ENCODE measurements at places on chromosomes 5 and 9.
A peak's percentile ranks its signal among the peaks of the same experiment; 100 is the strongest.

- DNase-seq, result no peak
Measured at GRCh38 chr5:56050551-56051255, 55.9 kb upstream of the IL6ST start.

DNA sequence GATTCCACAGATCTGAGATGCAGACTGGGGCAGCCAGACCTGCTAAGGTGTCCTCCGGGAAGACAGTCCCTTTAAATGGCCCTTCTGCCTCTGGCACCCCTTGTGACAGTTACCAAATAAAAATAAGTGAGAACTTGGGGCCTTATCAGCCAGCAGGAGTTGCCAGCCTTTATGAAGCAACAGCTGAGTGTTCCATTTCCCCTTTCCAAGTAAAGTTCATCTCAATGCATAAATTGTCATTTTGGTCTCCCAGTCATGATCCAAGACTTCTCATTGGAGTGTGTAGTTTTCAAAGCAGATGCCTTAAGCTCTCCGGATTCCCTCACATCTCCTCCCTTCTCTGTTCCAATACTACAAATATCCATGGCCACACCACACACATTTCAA lies 4.1 kb downstream of the PTCH1 start:
- DNase-seq, result no peak

DNA sequence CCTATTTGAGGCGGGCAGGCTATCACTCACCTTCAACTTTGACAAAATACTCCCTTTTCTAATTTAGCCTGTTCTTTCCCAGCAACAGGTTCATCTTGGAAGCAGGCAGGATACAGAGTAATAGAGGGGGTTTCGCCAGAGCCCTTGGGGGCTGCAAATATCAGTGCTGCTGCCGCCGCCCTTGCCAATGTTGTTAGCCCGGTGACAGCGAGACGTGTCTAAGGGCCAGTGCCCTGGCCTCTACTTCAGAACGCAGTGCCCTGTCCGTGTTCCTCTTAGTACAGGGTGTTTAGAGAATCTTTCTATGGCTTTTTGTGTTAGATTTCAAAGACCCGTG lies 703 bp downstream of the FAM120AOS start:
- no peak for DNase-seq

DNA sequence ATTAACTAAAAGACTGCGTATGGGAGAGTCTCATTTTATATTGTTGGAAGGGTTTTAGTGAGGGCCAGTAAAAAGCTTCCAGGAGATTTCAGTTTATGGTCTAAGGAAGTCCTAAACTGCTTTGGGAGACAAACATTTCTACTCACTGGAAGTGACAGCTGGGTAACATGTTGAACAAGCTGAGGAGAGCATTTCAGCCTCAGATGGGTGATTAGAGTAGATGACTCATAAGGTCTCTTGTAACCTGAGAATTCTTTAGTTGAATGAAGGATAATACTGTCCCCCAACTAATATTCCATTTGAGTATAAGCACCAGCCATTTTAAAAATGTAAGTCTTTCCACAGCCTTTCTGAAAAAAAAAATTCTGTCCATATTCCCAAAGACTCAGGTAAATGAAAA lies 218.0 kb upstream of the C9orf72 start:
- DNase-seq, result no peak

GRCh38 chr5:94810281-94810680 lies 191.8 kb downstream of the SLF1 start:
- DNase-seq, result no peak

- DNase-seq, result peak; percentile 36
Measured at GRCh38 chr5:69414885-69415583, at the start of gene MARVELD2. Gene MARVELD2, plus strand, starts transcription at chr5:69415116. Its CDS starts 4,270 bp downstream, at chr5:69419386.

GRCh38 chr5:139494832-139495231 lies 12.3 kb upstream of the STING1 start:
- no peak for DNase-seq

GRCh38 chr5:150302301-150303069 lies at the start of gene ARSI:
Gene ARSI, minus strand, starts transcription at chr5:150302905. Its CDS starts 532 bp downstream, at chr5:150302373.
- no peak for DNase-seq

- no peak for DNase-seq
Measured at GRCh38 chr5:84673785-84674184, 289.1 kb upstream of the EDIL3 start.

GRCh38 chr9:86202338-86202882 lies 57.0 kb downstream of the C9orf153 start:
- peak; percentile 7 for DNase-seq

DNA sequence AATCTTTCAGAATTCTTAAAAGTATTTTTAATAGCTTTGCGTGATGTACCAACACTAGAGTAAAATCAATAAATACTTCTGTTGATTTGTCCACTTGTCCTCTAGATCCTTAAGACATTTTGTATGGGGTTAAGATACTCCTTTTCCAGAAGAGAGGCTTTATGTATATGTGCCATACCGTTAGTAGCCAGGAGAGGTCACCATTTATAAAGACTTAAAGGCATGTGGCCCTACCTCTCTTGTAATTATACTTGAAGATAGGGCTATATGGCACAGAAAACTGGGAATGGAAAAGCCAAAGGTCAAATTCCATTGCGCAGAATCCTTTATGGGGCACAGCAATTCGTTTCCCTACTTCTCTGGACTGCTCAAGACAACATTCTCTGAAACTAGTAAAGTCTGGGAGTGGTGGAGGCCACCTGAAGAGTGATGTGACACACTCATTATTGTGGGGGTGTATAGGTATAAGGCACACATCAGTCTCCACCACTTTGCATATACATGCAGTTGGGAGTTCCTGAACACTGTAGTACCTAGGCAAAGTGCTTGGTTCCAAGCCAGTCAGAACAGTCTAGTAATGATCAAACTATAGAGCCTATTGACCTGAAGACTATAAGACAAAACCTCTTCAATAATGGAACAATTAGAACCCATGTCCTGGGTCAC lies 140.1 kb upstream of the FBXL17 start:
- no peak for DNase-seq

DNA sequence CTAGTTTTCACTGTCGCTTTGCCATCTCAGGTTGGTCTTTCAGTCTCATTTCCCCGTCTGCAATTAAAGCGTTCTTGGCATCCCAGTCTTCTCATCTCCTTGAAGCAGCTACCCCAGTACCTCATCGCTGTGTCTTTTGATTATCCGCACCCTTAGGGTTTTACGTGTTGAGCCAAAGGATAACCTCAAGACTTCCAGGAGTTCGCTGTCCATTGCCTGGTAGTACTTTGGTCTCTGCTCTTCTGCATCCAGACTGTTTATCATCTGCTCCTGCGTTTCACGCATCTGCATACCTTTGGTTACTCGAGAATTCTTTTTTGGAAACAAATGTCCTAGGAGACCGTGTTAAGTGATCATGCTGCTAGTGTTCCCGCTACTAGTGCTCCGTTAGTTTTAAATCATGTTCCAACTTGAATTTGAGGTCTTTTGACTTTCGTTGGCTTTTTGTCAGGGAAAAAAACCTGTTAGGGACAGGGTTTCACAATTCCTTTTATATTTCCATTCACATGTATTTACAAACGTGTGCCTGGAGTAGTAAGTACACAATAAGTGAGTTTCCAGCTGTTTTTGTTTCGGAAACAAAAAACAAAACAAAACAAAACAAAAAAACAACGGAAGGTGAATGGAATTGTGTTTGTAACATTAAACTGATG lies 888 bp downstream of the RABGAP1 start:
- no peak for DNase-seq

DNA sequence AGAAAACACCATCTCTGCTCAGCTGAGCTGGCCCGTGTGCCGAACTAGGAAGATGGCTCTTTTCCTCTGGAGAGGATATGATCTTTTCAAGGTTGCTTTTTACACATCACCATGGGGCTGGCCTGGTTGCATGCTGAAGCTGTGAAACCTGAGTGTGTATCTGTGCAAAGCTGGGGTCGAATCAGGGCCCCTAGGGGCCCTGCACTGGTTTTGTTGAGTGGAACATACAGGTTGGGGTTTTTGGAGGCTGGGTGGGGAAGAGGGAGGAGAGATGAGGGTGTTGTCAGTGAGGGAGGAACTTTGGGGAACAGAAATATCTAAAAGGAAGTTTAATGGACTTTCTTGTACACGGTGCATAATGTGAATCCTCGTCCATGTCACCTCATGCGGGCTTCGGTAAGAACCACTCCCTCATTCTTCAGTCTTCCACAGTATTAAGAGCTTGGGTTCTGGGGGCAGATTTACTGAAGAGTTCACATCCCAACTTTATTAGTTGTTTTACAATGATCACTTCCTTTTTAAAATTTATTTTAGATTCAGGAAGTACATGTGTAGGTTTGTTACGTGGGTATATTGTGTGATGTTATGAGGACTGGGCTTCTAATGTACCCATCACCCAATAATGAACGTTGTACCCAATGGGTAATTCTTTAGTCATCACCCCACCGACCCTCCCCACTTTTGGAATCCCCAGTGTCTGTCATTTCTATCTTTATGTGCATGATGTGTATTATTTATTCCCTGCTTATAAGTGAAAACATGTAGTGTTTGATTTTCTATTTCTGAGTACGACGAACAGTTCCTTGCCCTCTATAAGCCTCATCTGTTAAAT lies 238.2 kb downstream of the NR3C1 start:
- no peak for DNase-seq

- no peak for DNase-seq
Measured at GRCh38 chr9:123551734-123552133, 195.7 kb downstream of the CRB2 start.

DNA sequence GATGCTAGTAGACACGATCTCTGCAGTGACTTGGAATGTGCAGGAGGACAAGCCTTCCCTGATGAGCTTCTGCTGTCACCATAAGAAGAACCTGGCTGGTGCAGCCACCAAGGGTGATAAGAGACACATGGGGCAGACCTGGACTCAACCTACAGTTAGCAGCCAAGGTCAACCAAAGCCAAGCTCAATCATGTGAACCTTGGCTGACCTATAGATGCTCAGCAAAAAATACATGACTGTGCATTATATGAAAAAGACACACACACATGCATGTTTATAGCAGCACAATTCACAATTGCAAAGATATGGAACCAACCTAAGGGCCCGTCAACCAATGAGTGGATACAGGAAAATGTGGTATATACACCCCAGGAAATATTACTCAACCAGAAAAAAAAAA lies 86.9 kb downstream of the TARS1 start:
- no peak for DNase-seq

DNA sequence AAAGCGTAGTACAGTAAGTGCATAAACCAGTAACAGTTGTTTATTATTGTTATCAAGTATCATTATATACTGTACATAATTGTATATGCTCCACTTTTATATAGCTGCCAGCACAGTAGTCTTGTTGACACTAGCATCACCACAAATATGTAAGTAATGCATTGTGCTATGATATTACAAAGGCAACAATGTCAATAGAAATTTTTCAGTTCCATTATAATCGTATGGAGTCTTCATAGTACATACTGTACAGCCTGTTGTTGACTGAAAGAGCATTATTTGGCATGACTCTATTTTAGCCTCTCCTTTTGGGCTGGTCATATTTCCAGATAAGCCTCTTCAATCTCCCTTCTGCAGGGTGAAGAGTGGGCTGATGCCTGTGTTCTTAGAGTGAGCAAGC lies 40.4 kb downstream of the CFAP95 start:
- DNase-seq, result no peak

- DNase-seq, result no peak
Measured at GRCh38 chr9:123407217-123407851, 51.3 kb downstream of the CRB2 start.

- no peak for DNase-seq
Measured at GRCh38 chr5:143509758-143510221, 106.3 kb upstream of the NR3C1 start.

- no peak for DNase-seq
Measured at GRCh38 chr5:62331921-62332320, 25.9 kb downstream of the KIF2A start.

- no peak for DNase-seq
Measured at GRCh38 chr5:34553581-34553980, 102.5 kb upstream of the RAI14 start.

DNA sequence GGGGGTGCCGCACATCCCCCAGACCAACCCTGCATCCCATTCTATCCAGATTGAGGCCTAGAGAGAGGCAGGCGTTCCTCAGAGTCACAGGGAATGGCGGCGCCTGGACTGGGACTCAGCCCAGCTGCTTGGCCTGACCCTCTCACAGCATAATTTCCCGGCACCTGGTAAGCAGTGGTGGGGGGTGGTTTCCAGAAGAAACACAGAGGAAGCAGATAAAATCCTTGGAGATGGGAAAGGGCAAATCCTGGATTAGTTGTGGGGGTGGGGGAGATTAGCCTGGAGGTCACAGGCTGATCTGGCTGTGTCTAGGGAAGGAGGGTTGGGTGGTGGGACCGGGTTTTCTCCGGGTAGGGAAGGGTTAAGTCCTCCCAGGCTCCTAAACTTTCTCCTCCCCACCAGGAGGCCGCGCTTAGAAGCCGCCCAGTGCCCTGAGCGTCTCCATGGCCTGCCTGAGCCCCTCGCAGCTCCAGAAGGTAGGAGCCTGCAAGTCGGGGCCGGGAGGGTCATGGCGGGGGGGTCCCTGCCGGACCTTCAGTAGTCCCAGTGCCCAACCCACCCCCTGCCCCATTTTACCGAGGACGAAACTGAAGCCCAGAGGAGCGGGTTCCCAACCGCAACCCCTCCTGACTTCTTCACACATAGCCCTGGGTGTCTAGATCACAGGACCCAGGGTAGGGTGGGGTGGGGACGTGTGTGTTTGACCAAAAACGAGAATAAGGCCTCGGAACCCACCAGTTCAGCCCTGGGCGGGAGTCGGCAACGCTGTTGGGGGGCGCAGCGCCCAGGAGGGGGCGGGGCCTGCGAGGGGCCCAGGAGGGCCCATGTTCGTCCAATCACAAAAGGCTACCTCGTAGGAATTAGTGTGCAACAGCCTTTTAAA lies 1.3 kb downstream of the PHYHD1 start:
- DNase-seq, result no peak

DNA sequence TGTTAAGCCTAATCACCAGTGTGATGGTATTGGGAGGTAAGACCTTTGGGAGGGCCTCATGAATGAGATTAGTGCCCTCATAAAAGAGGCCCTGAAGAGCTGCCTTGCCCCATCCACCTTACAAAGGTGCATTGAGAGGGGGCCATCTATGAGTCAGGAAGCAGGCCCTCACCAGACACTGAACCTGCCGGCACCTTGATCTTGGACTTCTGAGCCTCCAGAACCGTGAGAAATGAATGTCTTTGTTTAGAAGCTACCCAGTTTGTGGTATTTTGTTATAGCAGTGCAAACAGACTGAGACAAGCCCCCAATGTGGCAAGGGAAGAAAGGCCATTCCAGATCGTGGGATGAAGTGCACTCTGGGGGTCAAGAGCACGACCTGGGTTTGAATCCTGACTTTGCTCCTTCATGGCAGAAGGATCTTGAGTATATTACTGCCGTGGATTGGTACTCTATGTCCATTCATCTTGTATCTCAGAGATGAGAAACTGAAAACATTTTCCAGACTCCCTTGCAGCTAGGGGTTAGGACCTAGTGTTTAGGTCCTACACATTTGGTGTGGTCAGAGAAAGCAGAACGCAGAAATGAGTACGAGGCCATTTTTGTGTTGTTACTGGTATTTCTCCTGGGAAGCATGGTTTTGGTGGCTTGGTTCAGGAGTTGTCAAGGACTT lies 86.7 kb downstream of the PTCH1 start:
- no peak for DNase-seq

DNA sequence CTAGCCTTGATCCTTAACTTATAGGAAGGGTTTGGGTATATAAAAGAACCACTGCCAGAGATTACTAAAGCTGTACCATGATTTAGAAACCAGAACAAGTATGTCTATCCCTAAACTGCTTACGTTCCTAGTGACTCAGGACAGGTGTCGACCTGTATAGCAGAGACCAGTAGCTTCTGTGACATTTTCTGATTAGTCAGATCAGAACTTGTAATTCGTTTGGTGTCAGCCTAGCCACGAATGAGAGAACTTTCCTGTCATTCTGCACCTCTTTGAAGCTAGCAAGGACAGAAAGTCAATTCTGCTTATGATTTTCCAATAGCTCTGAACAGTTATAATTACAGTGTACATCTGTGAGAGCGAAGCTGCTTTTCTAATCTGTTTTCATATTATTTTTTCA lies 39.5 kb downstream of the PRKACG start:
- DNase-seq, result peak; percentile 65

Data from stimulated activated CD4-positive, alpha-beta T cell treated with anti-CD3 and anti-CD28 coated beads, Interleukin-1b, Interleukin-23, amount 100 ng/mL, for 48 hours (primary cell).